Activated naive CD4-positive, alpha-beta T cell treated with anti-CD3 and anti-CD28 coated beads, Interleukin-2, amount 50 U/mL, for 72 hours (primary cell): ENCODE measurements at places on chromosomes 5 and 9. TPM values are rescaled to one million over a fixed set of nuclear protein-coding genes. Genes with fewer than 3 reads are reported as not detected.

FPGS gene
- total RNA-seq, result 73.8 TPM

CDKN2B-AS1 gene
- not detected for total RNA-seq

GPR150 gene
- total RNA-seq, result 0.74 TPM

GGTA1 gene
- total RNA-seq, result not detected

GRCh38 chr5:159106193-159106568 is 6.5 kb upstream of the EBF1 start:
- DNase-seq, result no peak

DNA sequence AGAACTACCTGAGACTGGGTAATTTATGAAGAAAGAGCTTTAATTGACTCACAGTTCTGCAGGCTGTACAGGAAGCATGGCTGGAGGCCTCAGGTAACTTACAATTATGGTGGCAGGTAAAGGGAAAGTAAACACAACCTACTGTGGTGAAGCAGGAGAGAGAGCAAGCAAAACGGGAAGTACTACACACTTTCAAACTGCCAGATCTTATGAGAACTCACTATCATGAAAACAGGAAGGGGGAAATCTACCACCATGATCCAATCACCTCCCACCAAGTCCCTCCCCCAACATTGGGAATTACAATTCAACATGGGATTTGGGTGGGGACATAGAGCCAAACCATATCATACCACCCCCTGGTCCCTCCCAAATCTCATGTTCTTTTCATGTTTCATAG is 58.7 kb upstream of the GPR151 start:
- no peak for DNase-seq

DNA sequence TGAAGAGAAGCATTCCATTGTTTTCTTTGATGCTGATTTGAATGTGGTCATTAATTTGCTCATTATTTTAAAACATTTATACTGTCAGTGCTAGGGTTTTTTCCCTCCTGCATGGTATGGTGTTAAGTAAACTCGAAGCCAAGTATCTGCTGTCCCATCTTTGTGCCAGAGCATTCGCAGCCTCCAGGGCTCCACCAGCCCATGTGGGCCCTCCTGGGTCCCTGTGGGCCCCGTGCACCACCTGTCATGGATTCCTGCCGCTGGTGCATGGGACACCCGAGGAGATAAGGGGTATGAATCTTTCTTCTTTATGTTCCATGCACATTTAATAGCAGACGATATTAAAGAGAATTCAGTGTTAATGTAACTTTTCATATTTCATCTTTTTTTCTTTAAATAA is 95.1 kb downstream of the TRIO start:
- DNase-seq, result no peak

GRCh38 chr5:31427724-31428309 is 104.1 kb downstream of the DROSHA start:
- no peak for DNase-seq

- DNase-seq, result no peak
Measured at GRCh38 chr9:91246846-91247245, 114.9 kb downstream of the AUH start.

DNA sequence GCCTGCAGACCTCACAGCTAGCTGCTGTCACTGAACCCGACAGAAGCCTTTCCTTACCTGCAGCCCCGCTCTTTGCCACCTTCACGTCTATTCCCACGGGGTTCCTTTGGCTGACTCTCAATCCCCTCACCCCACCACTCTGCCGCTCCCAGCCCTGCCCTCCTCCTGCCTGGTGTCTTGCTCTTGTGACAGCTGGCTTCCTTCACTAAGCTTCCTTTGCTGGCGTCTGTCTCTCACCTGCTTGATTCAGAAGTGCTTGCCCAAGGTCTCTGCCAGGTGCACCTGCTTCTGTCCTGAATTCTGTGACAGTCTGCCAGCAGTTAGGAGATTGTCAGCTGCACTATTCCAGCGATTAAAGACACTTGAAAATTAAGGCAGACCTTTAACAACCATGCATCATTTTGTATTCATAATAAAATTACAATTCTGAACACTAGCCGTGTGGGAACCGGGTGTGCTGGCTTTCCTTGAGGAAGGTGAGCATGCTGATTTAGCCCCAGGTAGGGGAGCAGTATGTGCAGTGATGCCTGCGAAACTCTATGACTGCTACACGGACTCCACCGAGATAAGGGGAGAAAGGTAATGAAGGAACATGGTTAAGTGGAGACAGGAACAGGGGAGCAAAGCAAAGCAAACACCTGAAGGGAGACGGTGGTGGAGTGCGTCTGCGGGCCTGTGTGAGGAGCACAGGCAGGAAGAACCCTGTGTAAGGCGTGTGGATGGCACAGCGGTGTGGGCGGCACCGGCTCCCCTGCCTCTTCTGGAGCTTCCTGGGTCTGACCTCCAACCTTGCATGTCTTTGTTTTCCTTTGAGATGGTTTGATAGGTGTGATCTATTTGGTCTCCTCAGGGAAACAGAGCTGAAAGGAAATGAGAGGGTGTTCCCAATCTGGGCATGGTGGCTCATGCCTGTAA is 80.1 kb upstream of the CACNA1B start:
- DNase-seq, result no peak

GRCh38 chr5:38650946-38651345 is 94.5 kb upstream of the LIFR start:
- no peak for DNase-seq

- no peak for DNase-seq
Measured at GRCh38 chr5:88399561-88399960, 130.9 kb upstream of the TMEM161B start.

- no peak for DNase-seq
Measured at GRCh38 chr5:52457810-52458209, 329.9 kb upstream of the ITGA1 start.

DNA sequence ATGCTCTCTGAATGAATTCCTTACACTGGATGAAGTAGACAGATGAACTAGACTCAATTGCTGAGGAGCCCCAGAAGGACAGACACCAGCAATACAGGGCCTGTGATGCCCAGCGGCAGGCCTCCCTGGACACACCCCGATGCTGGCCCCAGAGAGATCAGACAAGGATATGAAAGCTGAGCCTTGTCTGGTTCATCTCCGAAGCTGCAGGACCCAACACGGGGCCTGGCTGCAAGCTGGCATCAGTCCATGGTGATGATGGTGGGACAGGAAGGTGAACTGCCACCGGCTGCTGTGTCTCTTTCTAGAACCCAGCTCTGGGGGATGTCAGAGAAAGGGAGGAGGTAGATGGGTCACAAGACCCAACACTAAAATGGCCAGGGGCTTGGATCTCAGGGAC is 104.0 kb upstream of the LMX1B start:
- no peak for DNase-seq

GRCh38 chr9:19408316-19408692 is 505 bp upstream of the ACER2 start:
- DNase-seq, result no peak

SLC24A2 gene
- total RNA-seq, result not detected

DNA sequence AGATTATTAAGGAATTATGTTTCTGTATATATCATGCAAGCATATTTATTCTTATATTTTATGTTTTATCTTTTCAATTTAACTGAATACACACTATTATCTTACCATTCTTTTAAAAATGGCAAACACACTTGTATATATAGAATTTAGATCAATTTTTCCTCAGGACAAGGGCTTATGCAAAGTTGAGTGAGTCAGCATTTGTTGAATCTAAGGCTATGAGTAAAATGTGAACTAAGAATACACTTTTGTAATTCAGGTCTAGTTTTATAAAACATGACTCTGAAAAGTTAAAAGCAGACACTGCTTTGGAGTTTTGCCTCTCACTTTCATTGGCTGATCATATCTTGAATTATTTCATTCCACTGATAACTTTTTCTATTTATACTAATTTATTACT is 127.8 kb downstream of the FOCAD start:
- DNase-seq, result no peak

- no peak for DNase-seq
Measured at GRCh38 chr9:72808446-72808768, 144.4 kb downstream of the ALDH1A1 start.

DNA sequence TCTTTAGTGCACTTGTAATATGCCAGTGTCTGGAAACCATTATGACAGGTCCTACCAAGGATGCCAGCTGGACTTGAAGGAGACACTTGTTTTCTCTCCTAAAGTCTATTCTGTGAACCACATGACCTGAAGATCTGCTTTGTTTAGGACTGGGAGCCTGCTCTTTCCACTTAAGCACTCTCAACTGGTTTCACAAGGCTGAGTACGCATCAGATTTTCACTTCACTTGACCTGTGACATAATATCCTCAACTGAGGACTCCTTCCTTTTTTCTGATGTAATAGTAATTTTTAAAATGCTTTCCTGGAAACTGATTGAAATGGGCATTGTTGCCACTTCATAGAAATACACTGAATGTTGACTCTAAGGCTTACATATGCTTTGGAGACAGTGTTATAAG is 52.2 kb downstream of the PDE8B start:
- DNase-seq, result no peak

DNA sequence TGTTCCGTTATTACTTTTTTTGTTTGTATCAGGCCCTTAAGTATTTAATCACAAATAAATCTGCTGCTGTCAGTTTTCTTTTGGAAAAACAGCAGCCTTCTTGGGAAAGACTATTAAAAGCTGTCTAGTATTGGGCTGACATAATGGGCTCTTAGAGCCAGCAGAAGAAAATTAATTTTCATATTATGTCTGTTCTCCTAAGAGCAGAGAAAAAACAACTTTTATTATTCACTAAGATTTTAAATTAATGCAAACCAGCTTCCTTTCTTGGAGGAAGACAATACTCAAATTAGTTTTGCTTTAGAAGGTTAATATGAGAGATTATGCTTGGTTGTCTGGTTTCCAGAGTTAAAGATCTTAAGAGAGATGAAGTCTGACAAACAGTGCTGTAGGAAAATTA is 30.6 kb upstream of the GARNL3 start:
- no peak for DNase-seq

LCP2 gene
- 173 TPM for total RNA-seq

NR4A3 gene
- 19.2 TPM for total RNA-seq

DNA sequence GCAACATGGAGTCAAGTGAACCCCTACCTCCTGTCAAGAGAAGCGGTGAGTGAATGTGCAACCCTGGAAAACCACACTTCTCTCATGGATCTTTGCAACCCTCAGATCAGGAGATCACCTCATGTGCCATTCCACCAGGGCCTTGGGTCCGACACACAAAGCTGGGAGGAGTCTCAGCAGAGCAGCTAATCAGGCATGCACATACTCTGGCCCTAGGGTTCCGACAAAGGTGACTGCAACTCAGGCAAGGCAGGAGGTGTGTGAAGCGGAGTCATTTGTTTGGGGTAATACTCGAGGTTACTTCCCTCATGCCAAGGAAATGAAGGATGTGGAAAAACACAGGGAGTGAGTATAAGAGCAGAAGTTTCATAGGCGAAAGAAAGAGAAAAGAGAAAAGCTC is 96.1 kb downstream of the GABRG2 start:
- no peak for DNase-seq

FREM1 gene
- not detected for total RNA-seq

GRCh38 chr9:89313842-89314241 is 2.8 kb downstream of the CKS2 start:
- DNase-seq, result no peak

- DNase-seq, result no peak
Measured at GRCh38 chr9:6113312-6113711, 97.9 kb upstream of the RANBP6 start.

- DNase-seq, result no peak
Measured at GRCh38 chr5:177005619-177006264, 837 bp downstream of the UIMC1 start.

ZNF354C gene
- 2.8 TPM for total RNA-seq

DNA sequence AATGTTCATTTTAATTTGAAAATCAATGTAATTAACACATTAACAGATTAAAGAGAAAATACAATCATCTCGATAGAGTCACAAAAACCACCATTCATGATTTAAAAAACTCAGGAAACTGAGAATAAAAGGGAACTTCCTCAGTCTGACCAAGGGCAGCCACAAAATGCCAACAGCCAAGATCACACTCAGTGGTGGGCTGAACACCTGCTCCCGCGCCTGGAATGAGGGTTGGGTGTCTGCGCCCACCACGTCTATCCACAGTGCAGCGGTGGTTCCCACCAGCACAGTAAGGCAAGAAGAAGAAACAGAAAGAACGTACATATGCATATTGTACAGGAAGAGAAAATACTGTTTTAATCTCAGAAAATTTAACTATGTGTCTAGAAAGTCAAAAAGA is 11.7 kb upstream of the NSMF start:
- no peak for DNase-seq

DNA sequence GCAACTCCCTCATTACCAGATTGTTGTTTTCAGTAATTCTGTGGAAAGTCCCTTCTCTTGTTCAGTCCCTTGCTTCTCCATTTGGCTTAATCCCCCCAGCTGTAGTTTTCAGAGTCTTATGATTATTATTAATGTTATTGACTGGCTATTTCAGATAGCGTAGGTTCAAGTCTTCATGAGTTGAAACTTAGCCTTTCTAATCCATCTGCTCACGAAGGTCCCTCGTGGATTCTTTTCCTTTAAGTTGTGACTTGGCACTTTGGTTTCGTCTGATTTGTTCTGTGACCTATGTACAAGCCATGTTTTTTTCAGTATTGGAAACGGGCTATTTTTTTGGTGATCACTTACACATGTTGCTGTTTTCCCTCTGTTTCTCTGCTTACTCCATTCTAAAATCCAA is 260.3 kb downstream of the TMEM167A start:
- no peak for DNase-seq

AMACR gene
- 4.0 TPM for total RNA-seq

GRCh38 chr5:124761010-124761409 is 14.6 kb upstream of the ZNF608 start:
- no peak for DNase-seq

DNA sequence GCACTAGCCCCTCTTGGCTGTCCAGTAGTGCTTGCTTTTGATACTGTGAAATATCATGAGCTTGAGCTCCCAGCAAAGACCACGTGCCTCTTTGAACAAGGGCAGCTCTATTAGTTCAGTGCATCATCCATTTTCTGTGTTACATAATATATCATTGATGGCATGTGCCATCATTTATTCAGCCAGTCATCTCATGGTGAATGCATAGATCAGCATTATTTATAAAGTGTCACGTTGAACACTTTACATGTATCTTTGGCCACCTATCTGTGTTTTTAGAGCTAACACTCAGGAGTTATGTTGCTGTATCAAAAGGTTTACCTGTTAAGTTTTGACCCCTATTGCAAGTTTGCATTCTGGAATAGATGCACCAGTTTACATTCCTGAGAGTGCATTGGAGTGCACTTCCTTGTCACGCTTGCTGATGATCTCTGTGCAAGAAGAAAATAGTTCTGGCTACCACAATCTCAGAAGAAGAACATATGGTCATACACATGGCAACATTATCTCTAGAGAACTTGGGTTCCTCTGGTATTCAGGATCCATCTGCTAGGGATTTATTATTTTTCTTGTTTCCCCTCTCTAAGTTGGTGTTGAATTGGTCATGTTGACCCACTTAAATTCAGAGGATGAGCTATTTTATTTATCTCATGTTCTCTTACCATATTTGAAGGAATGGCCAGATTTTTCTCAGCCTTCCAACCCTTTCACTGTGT is 120.9 kb downstream of the SH3GL2 start:
- DNase-seq, result no peak

- peak; percentile 3 for DNase-seq
Measured at GRCh38 chr5:26700759-26701384, 337.5 kb downstream of the CDH9 start.
